Activated T-cell treated with anti-CD3 and anti-CD28 coated beads for 24 hours (primary cell): ENCODE measurements at places on chromosomes 4 and X.

- DNase-seq: no peak
These were observed 95.0 kb downstream of the SH3KBP1 start for GRCh38 chrX:19792412-19792811.

DNA sequence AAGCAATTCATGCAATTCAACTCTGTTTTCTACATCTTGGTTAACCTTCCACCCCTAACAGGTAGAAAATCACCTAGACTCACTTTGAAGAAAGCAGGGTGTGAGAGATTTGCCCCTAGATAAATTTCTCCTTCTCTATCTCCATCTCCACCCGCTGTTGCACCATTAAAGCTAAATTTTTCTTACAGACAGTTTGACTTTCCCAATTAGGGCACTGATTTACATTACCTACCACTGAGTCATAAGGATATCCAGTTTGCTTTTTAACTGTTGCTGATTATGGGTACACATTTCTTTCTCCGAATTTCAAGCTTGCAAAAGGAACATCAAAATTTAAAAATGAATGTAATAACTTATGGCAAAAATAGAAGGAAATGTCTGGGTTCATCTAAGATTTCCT, 13.0 kb downstream of the SLC7A11 start:
- DNase-seq: no peak

DNA sequence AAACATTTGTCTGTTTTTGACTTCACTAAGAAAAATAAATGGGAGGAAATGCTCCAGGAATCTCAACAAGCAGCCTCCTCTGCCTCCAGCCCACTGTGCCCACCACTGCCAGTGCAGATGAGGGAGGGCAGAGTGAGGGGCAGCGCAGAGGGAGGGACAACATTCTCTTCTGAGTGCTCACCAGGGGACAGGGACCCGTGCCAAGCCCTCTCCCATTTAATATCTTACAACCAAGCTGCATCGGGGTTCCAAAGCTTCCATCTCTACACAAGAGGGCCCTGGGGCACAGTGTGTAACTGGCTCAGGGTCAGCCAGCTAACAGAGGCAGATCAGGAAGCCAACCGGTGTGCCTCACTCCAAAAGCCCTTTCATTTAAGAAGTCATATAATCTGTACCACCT, 120.4 kb downstream of the NSUN7 start:
- no peak for DNase-seq

- DNase-seq: no peak
These were observed 34.3 kb downstream of the NYX start for GRCh38 chrX:41481264-41482109.

DNA sequence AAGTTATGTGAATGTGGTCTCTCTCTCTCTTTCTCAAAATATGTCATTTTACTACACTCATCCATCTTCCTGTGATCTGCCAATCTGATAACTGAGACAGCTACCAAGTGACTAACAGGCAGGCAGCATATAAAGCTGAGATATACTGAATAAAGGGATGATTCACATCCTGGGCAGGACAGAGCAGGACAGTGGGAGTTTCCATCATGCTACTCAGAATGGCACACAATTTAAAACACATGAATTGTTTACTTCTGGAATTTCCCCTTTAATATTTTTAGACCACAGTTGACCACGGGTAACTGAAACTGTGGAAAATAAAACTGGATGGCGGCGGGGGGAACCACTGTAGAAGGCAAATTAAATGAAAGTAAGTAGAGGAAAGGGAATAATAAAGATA, 58.6 kb upstream of the DCTD start:
- no peak for DNase-seq

DNA sequence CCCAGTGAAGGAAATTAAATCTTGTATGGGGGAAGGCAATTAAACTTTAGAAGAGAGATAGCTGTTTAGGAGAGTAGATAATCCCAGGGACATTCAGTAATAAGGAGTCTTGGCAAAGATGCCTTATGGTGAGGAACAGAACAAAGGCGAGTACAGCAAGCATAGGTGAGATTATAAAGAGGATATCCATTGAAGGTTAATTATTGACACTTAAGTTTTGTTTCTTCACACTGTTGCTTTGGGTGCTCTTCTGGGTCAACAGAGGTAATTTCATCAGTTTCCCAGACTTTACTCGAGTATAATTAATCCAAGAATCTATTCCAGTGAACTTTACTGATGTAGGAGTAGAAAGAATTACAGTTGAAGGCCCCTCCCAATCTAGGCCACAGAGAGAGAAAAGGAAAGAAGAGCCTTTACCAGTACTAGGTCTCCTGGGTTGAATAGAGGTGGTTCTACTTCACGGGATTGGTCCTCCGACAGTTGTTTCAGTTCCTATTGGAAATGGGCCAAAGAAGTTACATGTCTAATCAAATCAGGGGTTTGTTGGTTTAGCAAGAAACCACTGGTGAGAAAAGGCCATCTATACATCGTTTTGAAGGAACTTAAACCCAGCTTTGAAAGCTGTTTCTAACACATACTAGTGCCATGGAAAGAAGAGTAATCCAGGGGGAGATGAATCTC, 27.2 kb downstream of the EPGN start:
- no peak for DNase-seq

GRCh38 chrX:69082055-69082752, 83.0 kb downstream of the PJA1 start:
- DNase-seq: no peak

DNA sequence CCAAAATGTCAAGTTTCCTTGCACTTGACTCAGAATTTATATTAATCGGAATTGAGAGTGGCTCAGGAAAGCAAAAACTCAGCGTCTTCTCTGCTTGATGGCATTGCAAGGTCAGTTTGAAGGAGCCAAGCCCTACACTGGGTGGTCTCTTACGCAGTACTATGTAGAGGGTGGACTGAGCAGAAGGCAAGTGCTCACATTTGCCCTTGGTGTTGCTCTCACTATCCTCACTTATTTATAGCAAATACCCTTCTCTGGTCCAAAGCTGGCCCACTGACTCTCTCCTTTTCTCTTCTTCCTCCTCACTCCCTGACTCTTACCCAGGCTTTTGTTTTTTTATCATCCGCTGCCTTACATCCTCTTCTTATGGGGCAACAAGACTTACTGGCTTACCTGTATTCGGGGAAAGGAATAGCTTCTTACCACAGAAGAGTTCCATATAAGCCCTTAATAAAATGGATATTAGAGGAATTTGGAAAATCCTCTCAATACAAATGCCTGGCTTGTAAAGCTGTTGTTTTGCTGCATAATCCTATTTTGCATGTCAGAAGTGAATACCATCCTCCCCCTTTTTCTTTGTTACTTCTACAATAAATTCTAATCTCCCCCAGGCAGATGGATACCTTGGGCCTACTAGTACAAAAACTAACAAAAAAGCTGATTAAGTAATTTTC, 24.8 kb upstream of the GATB start:
- DNase-seq: no peak

GRCh38 chr4:185839194-185839712, 27.3 kb upstream of the SORBS2 start:
- DNase-seq: no peak

GRCh38 chr4:84503495-84504437, 4.7 kb upstream of the NKX6-1 start:
- no peak for DNase-seq

GRCh38 chrX:148365233-148365632, 135.2 kb upstream of the AFF2 start:
- DNase-seq: no peak

GRCh38 chrX:45003085-45003484, 130.1 kb downstream of the KDM6A start:
- DNase-seq: no peak

GRCh38 chr4:18691431-18692200, 670.1 kb upstream of the LCORL start:
- DNase-seq: no peak

DNA sequence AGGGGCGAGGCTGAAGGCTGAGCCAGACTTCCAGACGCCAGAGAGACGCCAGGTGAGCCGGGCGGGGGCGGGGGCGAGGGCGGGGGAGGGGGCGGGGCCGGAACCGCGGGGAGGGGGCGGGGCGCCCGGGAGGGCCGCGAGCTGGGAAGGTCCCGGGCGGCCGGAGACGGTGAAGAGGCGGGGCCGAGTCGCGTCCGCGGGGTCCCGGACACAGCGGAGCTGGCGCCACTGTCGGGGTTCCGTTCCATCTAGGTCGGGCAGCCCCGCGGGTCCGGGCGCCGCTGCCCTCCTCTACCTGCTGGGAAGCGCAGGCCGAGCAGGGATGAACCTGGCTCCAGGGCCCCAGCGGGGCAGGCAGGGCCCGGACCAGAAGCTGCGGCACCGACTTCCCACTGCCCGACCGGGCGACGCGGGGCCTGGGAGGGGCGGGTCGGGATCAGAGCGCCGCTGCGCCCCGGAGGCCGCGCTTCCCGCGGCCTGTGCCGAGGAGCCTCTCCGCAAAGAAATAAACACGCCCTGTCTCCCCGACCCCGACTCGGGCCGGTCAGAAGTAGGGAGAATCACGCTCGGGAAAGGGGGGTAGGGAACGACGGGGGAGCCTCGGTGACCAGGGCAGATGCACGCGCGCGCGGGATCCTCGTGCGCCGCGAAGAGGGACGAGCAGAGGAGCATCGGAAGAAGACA, 10.6 kb downstream of the HMX1 start:
- no peak for DNase-seq

DNA sequence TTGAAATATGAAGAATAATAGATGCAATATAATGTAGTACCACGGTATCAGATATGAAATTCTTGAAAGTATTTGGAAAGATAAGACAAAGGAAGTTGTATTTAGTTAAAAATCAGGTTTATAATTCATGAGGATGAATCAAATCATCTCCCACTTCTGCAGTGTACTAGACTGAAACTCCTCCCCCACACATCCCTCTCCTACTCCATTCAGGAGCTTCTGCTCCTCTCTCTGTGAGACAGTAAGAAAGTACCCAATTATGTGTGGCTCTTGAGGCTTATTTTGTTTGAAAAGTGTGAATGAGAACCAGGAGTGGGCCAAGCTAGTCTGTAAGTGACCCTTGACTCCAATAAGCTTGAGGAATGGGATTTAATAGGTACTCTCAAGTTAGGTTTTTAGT, 9.5 kb downstream of the SLAIN2 start:
- no peak for DNase-seq

- no peak for DNase-seq
These were observed 383.3 kb downstream of the SMARCA1 start for GRCh38 chrX:129139837-129140598.

GRCh38 chr4:31259119-31259518, 539.0 kb downstream of the PCDH7 start:
- DNase-seq: no peak

- DNase-seq: no peak
These were observed 66.6 kb downstream of the ATRX start for GRCh38 chrX:77719388-77719787.

GRCh38 chr4:78661921-78662521, 110.5 kb downstream of the ANXA3 start:
- no peak for DNase-seq

DNA sequence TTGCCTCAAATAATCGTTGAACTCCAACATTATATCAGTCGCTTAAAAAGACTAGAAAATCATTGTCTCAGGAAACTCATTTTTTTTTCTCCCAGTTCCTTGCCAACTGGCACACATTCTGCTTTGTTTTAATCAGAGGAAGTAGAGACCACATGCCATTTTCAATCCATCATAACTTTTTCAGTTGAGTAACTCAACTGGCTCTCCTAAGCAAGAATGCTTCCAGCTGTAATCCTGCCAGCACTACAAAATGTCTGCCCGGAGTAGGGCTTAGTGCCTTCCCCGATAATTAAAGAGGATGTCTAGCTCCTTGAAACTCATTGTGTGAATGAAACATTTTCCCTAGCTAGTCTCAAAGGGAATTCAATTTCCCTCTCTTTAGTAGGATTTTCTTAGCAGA, 33.0 kb downstream of the FREM3 start:
- DNase-seq: no peak

DNA sequence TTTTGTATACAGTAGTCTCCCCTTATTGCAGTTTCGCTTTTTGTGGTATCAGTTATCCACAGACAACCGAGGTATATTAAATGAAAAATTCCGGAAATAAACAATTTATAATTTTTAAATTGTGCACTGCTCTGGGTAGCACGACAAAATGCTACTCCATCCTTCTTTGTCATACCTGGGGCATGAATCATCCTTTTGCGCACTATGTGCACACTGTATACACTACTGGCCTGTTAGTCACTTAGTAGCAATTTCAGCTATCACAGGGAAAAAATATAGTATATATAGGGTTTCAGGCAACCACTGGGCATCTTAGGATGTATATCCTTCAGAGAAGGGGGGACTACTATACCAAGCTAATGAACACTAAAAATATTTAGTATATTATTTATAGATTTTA, 198.8 kb upstream of the FAT4 start:
- no peak for DNase-seq

DNA sequence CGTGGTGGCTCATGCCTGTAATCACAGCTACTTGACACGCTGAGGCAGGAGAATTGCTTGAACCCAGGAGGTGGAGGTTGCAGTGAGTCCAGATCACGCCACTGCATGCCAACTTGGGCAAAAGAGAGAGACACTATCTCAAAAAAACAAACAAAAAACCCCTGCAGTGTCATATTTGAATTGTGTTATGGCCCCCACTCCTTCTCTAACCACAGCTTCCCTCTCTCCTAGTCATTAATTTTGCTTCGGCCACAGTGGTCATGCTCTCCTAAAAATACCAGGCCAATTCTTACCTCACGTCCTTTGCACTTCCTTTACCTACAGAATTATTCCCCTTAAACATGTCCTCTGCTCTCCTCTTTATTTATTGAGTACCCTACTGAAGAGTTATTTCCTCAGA, 206.1 kb downstream of the PPP3CA start:
- no peak for DNase-seq

DNA sequence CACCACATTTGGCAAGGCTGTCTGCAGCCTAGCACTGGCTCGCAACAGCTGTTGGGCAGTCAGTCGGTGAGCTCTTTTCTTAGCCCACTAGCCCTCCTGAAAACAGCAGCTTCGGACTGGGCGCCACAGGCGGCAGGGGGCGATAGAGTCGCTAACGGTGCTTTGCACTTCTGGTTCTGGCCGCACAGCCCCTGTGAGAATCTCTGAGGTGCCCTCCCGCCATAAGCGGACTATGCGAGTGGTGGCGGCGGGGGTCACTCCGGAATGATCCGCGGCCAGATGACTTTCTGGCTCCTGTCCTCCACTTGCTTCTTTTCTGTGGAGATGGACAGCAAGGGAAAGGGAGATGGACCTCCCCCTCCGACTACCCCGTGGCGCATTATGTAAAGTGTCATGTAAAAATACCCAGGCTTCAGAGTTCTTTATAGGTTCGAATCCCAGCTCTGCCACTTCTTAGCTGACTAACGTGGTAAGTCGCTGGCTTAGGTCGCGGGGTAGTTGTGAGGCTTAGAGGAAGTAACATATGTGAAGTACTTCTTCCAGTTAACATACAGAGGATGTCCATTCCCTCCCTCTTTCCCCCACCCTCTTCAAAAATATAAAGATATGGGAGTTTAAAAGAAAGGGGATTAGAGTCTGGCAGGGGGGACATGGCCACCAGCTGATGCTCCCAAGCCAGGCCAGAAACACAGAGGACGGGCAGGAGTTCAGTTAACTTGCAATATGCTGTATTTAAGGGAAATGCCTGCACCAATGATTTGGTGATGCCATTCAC, 11.0 kb downstream of the ARHGAP36 start:
- no peak for DNase-seq

DNA sequence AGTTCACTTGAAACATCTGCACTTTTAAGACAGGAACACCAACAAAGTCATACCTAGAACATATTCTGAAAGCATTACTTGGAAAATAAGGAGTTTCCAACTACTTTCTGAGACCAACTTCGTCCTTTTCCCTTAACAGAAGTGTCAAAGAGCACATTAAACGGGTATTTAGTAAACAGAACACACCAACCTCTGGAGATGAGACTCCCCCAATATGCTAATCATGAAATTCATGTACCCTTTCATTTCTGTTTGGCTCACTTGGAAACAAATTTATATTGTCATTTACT, 69.2 kb downstream of the NOCT start:
- no peak for DNase-seq

- DNase-seq: no peak
These were observed 677.8 kb downstream of the ADGRL3 start for GRCh38 chr4:61877893-61878292.
